ENCODE measurements at places on chromosomes 7 and 10.

DNA sequence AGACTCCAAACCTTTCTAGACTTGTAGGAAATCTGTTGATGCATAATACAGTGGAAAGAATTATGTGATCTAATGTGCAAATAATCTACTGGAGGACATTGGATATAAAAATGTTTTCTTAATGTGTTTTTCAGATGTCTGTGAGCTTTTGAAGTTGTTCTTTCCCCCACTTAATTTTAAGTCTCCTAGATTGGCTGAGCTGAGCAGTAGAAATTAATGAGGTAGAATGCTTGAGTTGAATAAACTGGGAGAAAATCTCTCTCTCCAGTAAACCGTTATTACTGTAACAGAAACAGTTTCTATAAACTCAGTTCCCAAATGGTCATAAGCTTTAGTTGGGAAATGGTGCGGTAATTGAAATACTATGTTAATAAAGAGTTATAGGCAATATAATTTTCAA, 15.7 kb downstream of the CSGALNACT2 start:
- DNase-seq, result no peak

GRCh38 chr10:42941295-42941644, 135.6 kb upstream of the RET start:
- DNase-seq, result no peak

DNA sequence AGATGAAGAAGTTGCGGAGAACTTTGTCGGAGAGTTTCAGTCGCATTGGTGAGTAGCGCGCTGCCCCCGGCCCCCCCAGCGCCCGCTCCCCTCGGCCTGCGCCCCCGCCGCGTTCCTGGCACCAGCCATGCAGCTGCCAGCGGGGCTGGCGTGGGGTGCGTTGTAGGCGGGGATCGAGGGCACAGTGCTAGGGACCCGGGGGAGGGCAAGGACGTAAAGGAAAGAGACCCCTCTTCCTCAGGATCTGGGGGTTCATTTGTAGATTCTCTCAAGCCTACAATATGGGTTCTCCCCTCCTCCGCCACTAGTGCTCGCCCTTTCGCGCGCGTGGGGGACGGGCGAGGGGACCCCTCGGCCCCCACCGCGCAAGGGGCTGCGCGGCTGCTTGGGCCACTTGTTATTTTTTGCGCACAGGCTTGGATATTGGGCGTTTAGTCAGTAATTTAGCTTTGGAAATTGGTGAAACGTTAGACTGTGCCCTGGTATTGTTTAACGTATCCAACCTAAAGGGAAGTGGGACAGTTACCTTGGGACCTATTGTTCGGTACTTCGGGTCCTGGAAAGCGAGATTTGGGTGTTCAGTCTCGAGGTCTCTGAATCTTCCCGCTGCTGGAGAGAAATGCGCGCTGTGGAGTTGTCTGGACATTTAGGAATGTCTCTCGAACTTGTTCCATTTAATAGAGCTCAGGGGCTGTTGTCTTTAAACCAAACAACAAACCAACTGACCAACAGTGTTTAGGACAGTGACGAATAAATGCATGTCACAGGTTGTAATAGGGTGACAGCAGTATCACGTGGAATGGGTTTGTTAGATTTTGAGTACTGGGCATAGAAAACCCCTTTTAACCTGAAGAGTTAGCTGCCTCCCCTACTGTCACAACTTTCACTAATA, 796 bp downstream of the CDK14 start:
- DNase-seq, result no peak

DNA sequence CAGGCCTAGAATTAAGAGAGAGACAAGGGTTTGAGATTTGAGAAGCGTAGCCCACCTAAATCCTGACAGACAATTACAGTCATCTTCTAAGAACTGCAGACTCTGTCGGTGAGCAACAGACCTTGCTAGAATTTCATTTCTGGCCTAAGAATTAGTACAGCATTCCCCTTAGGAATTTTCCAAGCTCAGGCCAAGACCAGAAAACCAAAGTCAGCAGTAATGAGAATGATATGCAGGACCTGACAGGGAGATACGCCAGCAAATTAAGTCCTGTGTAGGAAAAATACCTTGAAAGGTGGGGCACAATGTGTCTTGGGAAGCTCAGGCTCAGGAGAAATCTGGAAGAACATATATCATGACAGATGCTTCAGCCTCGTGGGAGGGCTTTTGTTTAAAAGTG, 52.7 kb upstream of the HERPUD2 start:
- DNase-seq, result no peak

DNA sequence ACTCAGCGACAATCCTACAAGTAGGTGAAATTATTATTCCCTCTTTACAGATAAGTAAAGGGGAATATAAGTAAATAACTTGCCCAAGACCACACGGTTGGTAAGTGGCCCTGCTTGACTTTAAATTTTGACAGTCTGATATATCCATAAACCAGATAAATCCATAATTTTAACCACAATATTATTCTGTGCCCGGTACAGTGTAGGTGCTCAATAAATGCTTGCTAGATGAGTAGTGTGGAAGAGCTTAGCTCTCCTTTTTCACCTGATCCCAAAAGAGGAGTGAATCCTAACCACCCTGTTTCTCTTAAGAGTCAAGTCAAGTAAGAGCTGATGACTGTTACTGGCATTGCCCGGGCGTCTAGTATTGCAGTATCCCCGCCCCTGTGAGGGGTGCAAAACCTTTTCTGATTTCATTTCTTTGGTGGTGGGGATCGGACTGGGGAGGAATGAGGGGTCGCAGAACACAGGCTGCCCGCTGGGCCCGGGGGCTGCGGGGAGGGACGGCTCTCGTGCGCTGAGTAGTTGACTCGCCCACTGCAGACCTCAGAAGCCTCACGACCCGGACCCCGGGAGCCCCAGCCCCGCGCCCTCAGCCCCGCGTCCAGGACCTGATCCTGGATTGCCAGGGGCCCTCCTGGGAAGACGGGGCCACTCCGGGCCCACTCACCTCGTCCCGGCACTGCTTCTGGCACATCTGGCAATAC, 490 bp downstream of the KIN start:
- no peak for DNase-seq

DNA sequence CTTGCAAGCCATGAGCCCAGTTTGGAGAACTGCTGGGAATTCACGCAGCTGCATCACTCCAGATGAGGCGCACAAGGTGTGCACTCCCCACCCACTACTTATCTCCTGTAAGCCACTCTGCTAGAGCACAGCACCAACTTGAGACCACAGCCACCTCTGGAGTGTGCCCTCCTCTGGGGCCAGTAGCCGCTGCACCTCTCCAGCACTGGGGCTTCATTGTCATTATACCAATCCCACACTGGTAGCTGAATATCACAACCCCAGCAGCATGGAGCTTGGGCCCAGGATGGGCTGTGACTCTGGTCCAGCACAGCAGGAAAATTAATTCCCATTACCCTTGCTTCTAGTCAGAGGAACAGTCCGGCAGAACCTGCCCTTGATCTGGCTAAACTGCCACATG, 125.6 kb downstream of the LSM5 start:
- DNase-seq, result no peak

- DNase-seq, result no peak
Measured at GRCh38 chr7:28581351-28581750, 169.0 kb downstream of the CREB5 start.

DNA sequence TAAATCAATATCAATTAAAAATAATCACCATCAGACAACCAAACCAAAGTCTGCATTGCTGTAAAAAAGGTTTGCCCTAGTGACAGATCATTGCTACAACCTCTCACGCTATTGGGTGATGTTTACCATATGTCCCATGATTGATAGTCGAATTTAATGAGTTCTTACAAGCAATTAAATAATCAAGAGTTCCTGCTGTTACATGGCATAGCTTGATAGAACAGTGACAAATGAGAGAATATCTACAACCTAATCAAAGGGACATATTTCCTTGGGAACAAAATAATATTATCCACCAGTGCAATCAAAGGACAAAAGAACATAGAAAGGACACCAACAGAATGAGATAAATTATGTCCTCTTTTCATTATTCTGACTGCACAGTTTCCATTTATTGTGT, 387.4 kb downstream of the ETV1 start:
- DNase-seq, result no peak

DNA sequence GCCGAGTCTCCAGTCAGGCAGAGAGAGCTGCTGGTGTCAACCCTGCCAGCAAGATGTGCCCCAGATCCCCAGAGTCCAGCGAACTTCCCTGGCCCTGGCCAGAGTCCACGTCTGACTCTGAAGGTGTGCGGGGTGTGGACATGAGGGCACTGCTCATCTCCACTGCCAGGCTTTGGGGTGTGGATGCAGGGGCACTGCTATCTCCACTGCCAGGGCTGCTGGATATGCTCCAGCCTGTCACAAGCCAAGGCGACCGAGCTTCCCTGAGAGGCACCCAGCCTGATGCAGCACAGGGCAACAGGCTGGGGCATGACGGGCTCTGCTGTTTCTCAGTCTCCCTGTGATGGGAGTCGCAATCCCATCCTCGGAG, 596.8 kb downstream of the PTPRN2 start:
- no peak for DNase-seq

DNA sequence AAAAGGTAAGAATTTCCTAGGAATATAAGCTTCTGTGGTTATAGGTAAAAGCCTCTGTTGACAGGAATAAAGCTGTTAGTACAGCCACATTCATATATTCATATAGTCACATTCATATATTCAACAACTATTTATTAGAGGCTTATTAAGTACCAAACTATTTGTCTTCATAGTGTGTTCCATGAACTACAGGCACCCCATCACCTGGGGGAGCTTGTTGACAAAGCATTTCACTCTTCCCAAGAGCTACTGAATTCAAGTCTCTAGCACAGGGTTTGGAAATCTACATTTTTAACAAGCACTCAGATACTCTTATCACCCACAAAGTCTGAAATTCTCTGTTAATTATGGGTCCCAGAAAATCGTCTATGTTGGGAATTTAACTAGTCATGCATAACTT, 110.6 kb downstream of the RNLS start:
- no peak for DNase-seq

- no peak for DNase-seq
Measured at GRCh38 chr7:116142850-116143249, 67.5 kb upstream of the TES start.

GRCh38 chr7:138907850-138908249, 73.3 kb downstream of the KIAA1549 start:
- DNase-seq, result no peak

GRCh38 chr10:7230951-7231350, 179.9 kb downstream of the SFMBT2 start:
- DNase-seq, result no peak

DNA sequence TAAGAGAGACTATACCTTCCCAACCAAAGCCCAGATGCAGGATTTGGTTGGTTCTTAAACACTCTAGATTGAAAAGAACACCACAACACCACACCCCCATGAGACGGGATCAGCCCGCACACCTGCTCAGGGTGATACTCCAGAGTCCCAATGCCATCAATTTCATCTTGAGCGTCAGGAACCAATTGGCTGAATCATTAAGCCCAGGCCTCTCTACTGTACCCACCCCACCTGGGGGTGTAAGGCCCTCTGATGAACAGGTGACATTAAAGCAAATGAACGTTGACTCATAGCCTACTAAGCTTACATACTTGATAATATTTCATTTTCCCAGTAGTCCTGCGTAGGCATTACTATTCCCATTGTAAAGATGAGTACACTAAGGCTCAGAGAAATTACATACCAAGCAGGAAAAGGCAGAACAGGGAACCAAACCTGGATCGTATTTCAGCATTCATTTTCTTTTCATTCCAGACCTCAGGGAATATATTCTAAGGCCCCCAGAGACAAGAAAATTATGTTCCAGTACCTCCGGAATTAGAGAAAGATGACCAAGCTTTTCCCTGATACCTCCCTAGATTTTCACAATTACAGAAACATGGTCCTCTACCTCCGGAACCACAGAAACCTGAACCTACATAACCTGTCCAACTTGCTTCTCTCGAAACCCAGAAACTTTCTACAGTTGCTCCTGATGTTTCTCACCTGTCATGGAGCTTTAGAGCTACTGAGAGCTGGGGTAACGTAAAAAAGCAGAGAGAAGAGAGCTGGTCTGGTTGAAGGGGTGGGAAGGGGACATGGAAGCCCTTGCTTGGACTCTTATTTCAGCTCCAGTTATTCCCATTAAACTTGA, 43.1 kb upstream of the KDM7A start:
- DNase-seq, result no peak

- no peak for DNase-seq
Measured at GRCh38 chr10:70503776-70504175, 25.2 kb downstream of the PALD1 start.

DNA sequence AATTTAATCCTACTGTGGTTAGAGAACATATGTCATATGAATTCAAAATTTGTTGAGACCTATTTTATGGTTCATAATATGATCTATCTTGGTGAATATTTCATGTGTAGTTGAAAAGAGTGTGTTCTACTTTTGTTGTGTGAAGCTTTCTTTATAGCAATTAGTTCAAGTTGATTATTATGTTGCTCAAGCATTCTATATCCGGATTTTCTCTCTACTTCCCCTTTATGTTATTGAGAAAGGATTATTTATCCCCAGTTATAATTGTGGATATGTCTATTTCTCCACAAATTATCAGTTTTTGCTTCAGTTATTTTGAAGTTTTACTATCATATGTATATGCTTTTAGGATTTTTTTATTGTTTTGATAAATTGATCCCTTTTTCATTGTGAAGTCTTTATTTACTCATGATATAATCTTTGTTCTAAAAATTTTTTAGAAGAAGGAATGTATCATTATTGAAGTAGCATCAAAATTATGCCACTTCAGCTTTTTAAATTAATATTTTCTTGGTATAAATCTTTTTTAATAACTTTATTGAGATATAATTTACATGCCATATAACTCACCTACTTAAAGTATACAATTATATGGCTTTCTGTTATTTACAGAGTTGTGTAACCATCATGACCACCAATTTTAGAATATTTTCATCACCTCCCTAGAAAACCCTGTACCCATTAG, 12.0 kb upstream of the MEST start:
- DNase-seq, result no peak

DNA sequence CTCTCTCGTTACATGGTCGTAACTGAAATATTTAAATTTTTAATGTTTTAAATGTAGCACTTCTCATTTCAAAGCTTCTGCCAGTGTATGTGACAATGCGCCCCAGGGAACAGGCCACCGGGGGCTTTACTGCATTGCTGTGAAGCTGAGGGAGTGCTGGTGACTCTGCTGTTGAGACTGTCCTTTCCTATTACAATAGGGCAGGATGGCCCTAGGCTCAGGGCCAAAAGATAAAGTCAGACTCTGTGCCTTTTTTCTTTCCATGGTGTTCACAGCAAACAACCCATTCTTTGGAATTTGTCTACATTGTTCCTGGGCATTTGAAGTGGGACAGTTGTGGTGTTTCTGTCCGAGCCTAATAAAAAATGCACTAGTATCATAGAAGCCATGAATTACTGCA, 107.3 kb downstream of the GALNT11 start:
- DNase-seq, result no peak

GRCh38 chr10:48507494-48507893, 97.4 kb downstream of the ARHGAP22 start:
- DNase-seq, result no peak

- no peak for DNase-seq
Measured at GRCh38 chr10:86365346-86366032, 1.1 kb downstream of the GRID1 start.

- no peak for DNase-seq
Measured at GRCh38 chr10:109474812-109475211, 448.5 kb downstream of the XPNPEP1 start.

- no peak for DNase-seq
Measured at GRCh38 chr7:38704751-38705150, 73.6 kb upstream of the AMPH start.

- DNase-seq, result no peak
Measured at GRCh38 chr7:69739190-69739589, 140.9 kb downstream of the AUTS2 start.
